ENCODE measurements at places on chromosomes 3 and 15. TPM values are rescaled to one million over a fixed set of nuclear protein-coding genes. Genes with fewer than 3 reads are reported as not detected.

DNA sequence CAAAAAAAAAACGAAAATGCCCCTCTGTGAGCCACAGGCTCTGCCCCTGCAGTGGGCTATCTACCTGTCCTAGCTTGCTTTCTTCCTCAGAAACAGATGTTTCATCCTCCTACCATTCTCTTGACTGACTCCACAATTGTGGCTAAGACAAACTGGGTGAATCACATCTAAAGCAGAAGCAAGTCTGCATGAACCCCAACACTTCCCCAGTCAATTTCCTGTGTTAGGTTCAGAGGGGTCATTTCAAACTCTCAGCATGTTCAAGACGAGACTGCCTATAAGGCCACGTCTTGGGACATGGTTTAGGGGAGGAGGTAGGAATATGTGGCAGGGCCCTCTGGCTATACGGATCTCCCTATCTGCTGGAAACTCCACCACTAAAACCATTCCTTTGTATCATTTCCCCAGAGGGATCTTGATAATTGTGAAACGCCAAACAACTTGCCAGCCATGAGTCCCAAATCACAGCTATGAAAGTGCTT is 28.6 kb upstream of the ANKDD1A start:
- no peak for DNase-seq

DNA sequence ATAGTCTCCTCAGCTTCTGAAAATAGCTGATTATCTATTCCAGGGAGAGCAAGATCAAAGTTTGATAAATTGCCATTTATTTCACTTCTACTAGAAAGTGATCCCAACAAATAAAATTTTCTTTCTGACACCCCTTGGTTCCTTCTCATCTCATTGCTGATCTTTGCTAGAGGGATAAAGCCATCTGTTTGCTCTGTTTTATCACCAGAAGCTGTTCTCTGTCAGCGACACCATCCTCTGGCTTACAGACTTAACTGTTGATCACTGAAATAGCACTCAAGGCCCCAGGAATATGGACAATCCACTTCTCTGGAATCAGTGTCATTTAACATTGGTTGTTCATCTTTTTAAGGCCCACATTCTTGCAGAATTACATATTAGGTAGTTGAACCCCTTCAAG is 219.0 kb downstream of the LSAMP start:
- no peak for DNase-seq

DNA sequence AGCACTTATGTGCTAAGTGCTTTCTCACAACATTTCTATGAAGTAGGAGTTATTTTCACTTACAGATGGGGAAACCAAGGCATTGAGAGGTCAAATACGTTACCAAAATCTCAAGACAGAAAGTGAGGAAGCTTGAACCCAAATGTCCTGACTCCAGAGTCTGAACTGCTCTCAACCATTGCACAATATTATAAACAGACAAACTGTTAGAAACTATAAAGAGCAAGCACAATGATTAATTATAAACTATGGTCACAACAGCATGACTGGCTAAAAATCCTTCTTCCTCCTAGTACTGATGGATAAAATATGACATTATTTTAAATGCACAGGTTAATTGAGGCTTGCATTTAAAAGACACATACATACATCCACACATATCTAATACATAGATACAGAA is 77.9 kb upstream of the ASB14 start:
- DNase-seq = no peak

DNA sequence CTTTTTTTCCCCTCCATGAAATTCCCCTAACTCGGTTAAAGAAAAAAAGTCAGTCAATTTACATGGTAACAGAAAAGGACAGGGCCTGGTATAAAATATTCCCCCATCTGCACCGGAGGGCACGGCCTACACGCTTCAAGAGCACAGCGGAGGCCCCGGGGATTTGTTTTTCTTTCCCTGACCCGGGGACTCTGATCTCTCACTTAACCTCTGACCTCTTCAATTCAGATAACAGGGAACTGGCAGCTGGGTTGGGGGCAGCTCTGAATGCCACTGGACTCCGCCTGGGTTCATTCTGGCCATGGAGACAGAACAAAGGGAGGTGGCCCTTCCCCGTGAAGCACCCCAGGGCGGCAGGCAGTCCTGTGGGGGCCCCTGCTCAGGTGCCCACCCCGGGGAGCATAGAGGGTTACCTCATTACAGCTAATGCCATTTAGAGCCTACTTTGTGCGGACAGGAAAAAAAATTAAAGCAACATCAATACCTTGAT is 257.5 kb downstream of the SHQ1 start:
- no peak for DNase-seq

The CCR4 gene
- 0.13 TPM for total RNA-seq

DNA sequence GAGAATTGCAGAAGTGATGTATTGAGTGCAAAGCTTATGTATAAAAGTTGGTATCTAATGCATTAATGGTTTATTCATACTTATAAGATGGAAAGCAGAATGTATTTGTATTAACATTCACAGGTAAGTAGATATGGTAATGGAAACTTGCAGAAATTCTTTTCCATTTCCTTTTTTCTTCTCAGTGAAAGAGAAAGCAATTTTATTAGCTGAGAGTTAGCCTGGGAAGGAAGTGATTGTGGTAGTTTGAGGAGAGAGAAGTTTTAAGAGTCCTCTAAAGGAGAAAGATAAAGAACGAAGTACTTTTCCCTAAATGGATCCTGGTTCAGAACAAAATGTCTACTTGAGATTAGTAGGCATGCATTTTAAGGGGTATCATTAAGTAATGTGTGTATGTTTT is 60.1 kb upstream of the OSTN start:
- DNase-seq = no peak

GRCh38 chr3:190486533-190486864 is 27.4 kb upstream of the IL1RAP start:
- DNase-seq = no peak

DNA sequence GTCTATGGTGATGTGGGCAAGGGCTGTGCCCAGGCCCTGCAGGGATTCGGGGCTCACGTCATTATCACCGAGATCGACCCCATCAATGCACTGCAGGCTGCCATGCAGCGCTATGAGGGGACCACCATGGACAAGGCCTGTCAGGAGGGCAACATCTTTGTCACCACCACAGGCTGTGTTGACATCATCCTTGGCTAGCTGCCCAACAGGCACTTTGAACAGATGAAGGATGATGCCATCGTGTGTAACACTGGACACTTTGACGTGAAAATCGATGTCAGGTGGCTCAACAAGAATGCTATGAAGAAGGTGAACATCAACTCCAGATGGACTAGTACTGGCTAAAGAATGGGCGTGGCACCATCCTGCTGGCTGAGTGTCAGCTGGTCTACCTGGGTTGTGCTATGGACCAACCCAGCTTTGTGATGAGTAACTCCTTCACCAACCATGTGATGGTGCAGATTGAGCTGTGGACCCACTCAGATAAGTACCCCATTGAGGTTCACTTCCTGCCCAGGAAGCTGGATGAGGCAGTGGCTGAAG is 6.1 kb upstream of the USP8 start:
- no peak for DNase-seq

DNA sequence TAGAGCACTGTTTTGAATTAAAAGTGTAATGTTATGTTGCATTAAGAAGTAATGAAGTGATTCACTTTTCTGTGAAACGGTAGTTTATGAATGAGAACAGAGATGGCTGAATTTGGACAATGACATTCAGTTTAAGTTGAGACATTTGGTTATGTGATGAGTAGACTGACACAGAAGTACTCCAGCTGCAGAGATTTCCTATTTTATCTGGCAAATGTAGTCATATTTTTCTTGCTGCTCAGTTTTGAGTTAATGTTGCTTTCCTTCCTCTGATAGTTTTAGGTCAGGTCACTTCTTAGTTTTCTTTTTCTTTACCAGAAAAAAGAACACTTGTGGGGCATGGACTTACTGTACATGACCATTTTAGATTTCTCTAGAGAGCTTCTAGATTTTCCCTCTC is 51.2 kb downstream of the ASB7 start:
- DNase-seq = no peak
